ENCODE measurements at places on chromosomes 2 and 18.
A peak's percentile ranks its signal among the peaks of the same experiment; 100 is the strongest.

DNA sequence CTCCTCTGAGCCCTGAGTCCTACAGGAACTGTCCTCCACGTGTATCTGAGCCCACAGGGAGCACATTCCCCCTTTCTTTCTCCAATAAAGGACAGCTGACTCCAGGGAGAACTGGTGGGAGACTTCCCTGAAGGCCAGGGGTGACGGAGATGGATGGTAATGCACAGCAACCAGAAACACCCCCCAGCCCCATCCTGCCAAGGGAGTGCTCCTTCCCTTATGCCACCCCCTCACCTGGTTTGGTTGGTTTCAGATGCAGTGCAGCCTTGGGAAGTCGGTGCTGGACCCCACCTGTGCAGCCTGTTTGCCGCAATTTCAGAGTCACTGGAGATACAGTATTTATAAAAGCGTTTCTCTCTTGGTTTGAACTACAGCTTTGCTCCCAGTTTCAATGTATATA, 24.0 kb downstream of the GPR55 start:
- no peak for DNase-seq

GRCh38 chr2:227313310-227313709, 11.7 kb upstream of the MFF start:
- no peak for DNase-seq

GRCh38 chr18:63223837-63224236, 95.7 kb downstream of the BCL2 start:
- DNase-seq: no peak

DNA sequence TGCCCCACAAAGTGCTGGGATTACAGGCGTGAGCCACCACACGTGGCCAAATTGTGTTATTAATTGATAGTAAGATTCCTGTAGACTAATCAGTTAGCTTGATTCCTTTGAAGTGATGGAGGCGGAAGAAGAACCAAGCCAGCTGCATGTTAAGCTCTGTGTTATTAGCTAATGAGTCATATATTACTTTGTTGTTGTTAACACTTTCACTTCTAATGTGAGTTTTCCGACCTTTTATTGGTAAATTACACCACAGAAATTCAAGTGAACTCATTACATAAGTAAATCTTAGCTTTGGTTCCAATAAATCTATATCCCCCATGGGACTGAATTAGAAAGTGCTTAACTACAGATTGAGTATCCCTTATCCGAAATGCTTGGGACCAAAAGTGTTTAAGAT, 20.3 kb downstream of the CHMP1B start:
- DNase-seq: no peak

DNA sequence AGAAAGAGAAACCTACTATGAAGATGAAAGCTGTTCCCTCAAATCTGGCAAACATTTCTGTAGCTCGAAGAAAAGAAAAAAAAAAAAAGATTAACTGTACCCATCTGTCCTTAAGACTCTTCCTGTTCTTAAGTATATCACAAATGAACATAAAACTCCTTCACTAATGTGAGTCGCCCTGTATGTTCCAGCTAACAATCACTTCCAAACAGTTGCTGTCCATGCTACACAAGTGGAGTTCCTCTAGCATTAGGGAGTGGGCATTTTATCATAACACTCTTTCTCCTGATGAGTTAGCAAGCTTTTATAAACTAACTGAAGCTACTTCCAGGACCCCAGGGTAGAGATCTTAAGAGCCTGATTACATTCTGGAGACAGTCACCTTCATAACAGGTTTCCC, 5.8 kb downstream of the CUL3 start:
- DNase-seq: no peak

GRCh38 chr2:225326969-225327368, 72.5 kb upstream of the NYAP2 start:
- no peak for DNase-seq

DNA sequence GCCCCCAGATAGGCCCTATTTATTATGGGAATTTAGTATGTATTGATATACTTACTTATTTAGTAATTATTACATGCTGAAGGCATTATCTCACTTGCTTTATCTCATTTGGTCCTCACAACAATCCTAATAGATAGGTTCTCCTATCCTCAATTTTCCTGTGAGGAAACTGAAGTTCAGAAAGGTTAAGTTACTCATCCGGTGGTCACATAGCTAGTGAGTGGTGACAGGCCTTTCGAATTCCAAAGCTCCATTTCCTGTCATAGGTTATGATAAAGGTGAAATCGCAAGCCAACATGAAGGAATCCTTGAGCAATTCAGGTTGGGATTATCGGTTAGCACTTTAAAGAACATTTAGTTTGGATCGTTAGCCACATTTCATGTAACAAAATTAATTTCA, 33.3 kb downstream of the NAB1 start:
- DNase-seq: no peak

DNA sequence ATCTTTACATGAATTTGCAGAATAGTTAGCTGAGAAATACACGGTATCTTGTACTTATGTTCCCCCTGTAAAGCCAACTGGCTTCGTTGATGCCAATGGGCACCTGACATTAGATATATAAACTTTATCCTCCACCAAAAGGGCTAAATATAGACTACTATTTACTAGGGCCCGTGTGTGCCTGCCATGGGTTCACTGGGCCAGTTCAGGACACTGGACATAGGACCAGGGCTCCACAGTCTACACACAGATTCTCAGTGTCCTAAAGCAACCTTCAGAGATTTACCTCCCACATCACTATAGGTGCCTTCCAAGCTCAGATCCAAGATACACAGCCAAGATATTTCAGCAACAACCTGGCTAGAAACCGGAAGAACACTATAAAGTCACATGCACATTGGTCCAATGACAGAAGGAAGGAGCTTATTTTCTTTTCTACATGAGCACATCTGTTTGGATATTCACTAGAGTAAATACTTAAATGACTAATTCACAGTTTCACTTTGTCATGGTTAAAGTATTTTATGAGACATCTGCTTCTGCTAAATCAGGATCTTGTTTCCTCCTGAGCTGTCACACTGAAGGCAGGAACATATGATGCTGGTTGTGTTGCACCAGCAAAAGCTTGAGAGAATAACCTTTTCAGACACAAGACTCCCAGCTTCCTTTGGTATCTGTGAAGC, 95.1 kb downstream of the MYO5B start:
- no peak for DNase-seq

DNA sequence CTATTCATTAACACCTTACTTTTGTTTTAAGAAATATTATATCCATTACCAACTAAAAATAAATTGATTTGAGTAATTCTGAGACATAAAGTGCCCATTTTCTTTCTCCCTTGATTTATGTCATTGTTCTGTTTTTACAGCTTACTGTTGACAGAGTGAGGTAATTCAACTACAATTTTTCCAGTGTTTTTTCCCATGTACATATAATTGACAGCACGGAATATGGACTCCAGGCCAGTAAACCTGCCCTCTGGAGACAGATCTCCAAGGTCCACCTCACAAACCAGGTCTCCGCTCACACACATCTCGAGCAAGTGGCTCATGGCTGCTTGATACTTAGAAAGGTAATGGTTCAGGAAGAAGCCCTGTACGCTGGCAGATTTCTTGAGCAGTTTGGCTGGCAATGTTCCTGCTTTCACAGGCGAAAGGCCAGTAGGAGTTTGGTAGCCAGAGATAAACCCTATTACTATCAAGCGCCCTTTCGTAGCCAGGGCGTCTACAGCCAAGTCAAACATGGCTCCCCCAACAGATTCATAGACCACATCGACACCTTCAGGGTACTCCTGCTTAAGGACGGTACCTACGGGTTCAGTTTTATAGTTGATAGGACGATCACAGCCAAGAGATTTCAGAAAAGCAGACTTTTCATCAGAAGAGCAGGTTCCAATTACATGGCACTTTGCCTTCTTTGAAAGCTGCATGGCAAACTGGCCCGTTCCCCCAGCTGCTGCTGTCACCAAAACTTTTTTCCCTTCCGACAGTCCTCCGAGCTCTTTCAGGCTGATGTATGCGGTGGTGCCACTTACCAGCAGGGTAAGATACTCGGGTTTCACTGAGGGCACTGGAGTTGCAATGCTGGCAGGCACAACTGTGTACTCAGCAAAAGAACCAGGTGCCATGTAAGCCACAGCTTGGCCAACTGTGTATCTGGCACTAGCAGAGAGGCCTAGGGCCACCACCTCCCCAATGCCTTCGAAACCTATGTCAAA, 7.4 kb downstream of the PTGR3 start:
- no peak for DNase-seq

DNA sequence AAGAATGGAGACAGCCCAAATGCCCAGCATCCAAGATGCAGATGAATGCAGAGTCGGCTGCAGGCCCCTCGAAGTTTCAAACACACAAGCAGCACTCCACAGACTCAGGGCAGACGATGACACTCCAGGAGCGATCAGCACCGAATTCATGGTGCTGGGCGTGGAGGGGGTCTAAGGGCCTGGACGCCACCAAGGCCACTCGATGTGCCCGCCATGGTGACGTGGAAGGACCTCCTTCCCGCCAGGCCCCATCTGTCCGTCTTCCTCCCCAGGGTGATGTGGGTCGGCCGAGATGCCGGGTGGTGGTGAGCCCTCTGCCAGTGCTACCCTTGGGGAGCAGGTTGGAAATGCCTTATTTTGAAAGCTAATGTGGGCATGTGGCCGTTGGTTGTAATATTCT, 9.4 kb downstream of the KIF1A start:
- DNase-seq: no peak

DNA sequence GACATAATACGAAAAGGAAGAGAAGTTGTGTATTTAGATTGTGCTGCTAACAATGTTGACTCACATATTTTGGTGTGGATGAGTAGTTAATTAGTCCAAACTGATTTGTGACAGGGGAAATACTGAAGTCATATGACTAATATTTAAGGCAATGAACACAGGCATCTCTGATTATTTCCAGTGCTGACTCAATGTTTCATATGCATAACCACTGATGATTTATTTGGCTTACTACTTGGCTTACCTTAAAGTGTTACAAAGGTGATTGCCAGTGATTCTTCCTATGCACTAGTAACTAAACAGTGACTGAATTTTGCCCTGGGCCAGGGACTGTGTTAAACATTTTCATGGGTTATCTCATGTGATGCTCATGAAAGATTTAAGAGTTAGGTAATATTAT, 722.6 kb downstream of the METTL4 start:
- no peak for DNase-seq

DNA sequence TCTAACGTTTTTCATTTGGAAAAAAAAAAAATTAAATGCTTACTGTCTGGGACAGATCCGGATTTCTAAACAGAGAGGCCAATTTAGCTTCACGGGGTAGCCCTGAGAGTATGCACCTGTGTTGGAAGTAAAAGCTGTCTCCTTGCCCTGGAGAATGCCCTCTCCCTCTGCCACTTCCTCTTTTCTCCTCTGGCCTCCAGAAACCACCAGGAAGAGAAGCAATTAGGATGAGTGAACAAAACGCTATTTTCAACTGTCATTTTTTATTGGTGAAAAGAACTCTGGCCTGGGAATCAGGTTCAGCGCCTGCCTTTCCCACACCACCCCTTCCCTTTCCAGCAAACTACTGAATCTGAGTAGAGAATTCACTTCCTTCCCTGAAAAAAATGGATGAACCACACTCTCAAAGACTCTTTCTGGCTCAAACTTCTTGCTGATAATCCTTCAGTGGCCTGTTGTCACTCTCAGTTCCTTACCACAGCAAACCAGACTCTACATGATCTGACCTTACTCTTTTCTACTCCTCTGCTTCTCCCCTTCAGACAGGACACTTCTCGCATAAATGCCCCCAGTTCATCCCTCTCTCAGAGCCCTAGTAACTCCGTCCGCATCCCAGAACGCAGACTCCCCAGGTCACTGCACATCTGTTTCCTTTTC, 29.8 kb downstream of the KLF7 start:
- no peak for DNase-seq

DNA sequence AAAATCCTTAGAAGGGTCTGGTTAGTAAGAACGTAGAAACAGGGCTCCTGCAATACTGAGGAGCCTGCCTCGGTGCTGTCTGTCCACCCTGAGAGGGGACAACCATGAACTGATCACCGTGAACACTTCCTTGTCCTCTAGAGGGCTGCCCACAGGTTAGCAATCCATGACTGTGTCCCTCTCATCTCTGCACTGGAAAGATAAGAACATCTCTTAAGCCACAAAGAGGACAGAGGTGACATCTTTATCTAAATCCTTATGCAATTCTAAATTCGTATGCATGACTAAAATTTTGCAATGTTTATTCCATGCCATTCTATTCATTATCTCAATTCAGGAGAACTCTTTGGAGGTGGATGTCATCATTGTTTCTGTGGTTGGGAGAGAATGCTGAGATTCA, 12.8 kb downstream of the EFR3B start:
- no peak for DNase-seq

- no peak for DNase-seq
Measured at GRCh38 chr2:57850415-57851130, 196.0 kb upstream of the VRK2 start.

GRCh38 chr2:232689152-232689910, 7.8 kb upstream of the GIGYF2 start:
- DNase-seq: peak; percentile 38

DNA sequence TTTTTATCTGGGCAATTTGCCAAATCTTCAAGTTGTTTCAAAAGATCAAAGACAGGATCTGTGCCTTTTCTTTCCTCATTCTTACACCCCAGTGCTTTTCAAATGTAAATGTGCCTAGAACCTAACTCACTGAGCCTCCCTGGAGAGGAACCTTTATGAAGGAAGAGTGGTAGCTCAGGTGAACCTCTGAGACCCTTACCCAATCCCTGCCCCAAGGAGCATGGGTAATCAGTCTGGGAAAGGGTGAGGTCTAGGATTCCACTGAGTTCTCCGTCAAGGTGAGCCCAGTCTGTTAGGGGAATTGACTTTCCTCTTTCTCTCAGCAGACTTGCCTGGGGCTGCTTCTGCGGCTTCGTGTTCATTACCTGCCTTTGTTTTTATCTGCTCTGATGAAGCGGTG, 88.1 kb upstream of the MAP4K4 start:
- no peak for DNase-seq

DNA sequence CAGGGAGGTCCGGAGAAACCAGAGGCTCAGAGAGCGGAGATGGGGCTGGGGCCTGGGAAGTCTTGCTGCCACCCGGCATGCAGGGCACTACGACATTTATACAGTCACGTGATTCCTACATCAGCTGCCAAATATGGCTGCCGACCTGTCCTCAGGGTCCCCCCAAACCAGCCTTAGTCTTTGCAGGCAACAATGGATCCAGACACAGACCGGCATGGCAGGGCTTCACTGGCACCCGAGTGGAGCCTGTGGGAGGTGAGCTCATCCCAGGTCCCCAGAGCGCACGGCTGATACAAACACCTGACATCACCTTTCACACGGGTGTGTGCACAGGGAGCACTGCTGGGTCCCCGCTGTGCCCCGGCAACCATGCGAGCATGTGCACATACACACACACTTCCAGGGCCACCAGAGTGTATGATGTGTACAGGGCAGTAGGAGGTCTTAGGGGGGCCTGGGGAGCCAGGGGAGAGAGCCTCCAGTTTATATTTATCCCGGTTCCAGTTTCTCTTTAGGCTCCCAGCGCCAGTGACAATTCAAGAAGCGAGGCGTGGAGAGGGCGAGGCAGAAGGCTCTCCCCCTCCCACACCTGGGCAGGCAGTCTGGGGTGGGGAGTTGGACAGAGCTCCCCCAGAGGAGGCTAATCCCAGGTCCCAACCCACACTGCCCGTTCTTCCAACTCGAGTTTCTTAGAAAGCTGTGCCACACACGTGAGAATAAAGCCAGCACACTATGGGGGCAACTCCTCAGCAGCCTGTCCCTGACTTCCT, 2.7 kb downstream of the SEMA4C start:
- DNase-seq: no peak

- no peak for DNase-seq
Measured at GRCh38 chr18:63233334-63233733, 86.2 kb downstream of the BCL2 start.
